ENCODE measurements at places on chromosomes 1 and 21.

GRCh38 chr1:200588698-200589097, 31.9 kb downstream of the KIF14 start:
- no peak overlapping the region for H3K4me3 ChIP-seq
- no peaks in the 10 kb centered on the region for H3K4me1 ChIP-seq
- H3K27me3 ChIP-seq, result no peaks in the 10 kb centered on the region
- DNase-seq, result no peak

- DNase-seq, result no peak
- H3K36me3 ChIP-seq, result no peaks in the 10 kb centered on the region
- no peaks in the 10 kb centered on the region for H3K27me3 ChIP-seq
- H3K4me3 ChIP-seq, result no peak overlapping the region
- no peak overlapping the region for H3K27ac ChIP-seq
Measured at GRCh38 chr21:32082466-32082865, 196.4 kb downstream of the MIS18A start.

DNA sequence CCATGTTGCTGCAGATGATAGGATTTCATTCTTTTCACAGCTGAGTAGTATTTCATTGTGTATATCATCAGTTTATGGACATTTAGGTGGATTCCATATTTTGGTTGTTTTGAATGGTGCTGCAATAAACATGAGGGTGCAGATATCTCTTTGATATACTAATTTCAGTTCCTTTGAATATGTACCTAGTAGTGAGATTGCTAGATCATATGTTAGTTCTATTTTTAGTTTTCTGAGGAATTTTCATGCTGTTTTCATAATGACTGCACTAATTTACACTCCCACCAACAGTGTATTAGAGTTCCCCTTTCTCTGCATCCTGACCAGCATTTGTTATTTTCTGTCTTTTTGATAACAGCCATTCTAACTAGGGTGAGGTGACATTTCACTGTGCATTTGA, 82.1 kb downstream of the BRINP2 start:
- H3K36me3 ChIP-seq, result no peaks in the 10 kb centered on the region
- no peak for DNase-seq
- no peaks in the 10 kb centered on the region for H3K4me1 ChIP-seq
- H3K27ac ChIP-seq, result no peak overlapping the region

DNA sequence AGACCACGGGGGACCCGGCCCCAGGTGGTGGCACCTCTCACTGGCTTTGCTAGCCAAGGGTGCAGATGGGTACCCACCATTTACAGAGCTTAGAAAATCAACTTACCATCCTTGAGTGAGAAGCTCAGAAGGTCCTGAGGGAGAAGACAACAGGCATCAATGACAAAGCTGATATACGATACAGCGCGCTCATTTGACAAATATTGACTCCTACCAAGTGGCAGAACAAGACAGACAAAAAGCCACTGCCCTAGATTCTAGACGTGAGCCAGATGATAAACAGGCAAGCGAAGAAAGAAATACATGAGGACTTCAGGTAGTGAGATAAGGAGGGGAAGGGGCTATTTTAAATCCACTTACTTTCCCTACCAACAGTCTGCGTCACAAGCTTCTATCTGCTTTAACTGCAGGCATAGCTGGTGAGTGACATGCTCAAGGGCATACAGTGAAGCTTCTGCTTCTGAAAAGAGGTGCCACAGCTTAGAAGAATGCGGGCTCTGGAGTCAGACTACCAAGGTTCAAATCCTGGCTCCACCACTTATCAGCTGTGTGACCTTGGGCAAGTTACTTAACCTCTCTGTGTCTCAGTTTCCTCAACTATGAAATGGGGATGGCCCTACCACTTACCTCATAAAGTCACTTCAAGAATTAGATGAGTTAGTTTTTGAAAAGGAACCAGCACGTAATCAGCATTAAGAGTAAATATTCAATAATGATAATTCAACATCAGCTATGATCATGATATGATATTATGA, 29.1 kb downstream of the TMCO4 start:
- no peaks in the 10 kb centered on the region for H3K4me1 ChIP-seq
- H3K4me3 ChIP-seq, result no peak overlapping the region
- H3K36me3 ChIP-seq, result peaks cover 19% of the 10 kb centered on the region

- H3K27me3 ChIP-seq, result no peaks in the 10 kb centered on the region
- H3K4me1 ChIP-seq, result no peaks in the 10 kb centered on the region
- no peak overlapping the region for H3K4me3 ChIP-seq
Measured at GRCh38 chr1:109586055-109586454, 33.4 kb downstream of the GNAT2 start.

DNA sequence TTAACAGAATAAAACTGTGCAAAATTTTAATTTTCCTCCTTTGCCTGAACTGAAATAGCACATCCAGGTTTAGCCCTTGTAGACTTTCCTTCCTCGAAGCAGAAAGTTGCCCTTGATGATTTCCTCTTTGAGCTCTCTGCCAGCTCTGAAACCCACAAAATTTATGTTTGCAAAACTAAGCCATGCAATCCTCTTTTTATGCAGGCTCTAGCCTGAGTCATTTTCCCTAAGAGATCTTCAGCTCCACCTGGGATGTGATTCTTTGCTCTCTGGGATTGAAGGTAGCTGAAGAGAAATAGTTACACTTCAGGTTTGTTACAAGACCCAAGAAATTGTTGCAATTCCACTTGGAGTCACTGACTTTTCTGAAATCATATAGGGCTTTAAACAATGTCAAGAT, 1.4 kb upstream of the F3 start:
- peaks cover 12% of the 10 kb centered on the region for H3K4me1 ChIP-seq
- no peaks in the 10 kb centered on the region for H3K36me3 ChIP-seq

DNA sequence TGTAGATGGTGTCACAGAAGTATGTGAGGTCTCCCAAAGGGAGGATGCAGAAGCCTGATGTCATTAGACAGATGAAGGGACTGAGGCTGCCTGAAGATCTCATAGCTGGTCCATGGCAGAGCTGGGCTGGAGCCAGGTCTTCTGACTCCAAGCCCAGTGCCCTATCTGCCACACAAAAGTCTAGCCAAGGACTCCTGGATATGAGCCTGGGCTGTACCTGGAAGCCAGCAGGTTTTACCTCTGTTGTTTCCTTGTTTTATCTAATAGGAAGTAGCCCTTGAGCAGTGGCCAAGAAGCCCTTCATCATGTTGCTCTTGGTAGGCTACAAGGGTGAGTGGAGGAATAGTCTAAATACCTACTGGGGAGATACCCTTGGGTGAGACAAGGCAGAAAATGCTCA, 74.4 kb upstream of the SLC44A3 start:
- H3K36me3 ChIP-seq, result no peaks in the 10 kb centered on the region
- no peak for DNase-seq
- H3K27ac ChIP-seq, result no peak overlapping the region
- H3K4me1 ChIP-seq, result no peaks in the 10 kb centered on the region

- no peak for DNase-seq
- H3K4me3 ChIP-seq, result no peak overlapping the region
- H3K36me3 ChIP-seq, result no peaks in the 10 kb centered on the region
- no peaks in the 10 kb centered on the region for H3K27me3 ChIP-seq
Measured at GRCh38 chr1:222936042-222936441, 121.2 kb downstream of the DISP1 start.

- no peaks in the 10 kb centered on the region for H3K27me3 ChIP-seq
- no peak overlapping the region for H3K4me3 ChIP-seq
- H3K4me1 ChIP-seq, result no peaks in the 10 kb centered on the region
- no peak overlapping the region for H3K27ac ChIP-seq
- H3K36me3 ChIP-seq, result no peaks in the 10 kb centered on the region
Measured at GRCh38 chr1:90155721-90156487, 161.0 kb downstream of the ZNF326 start.

DNA sequence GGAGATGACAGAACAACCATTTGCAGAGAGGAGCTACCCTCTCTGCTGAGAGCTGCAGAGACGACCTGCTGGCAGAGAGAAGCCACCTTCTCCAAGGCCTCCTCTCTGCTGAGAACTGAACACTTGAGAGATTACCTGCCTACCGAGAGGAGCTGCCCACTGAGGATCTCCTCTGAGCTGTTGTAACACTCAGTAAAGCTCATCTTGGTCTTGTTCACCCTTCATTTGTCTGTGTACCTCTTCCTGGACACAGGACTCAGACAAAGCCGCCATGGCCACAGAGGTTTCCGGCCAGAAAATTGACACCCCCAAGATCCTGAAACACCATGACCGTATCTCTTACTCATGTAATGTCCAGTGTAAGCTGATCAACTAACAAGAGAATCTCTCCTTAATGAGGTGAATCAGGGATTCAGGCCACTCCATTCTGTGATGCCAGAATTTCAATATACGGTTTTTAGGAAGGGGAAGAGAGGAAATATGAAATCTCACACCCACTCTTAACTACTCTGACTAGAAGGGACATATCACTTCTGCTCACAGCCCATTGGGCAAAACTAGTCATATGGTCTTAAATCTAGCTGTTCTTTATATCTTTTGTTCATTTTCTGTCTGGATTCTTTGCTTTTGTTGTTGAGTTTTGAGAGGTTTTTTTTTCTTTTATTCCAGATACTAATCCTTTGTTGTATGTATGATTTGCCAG, 83.8 kb downstream of the RHOU start:
- no peaks in the 10 kb centered on the region for H3K36me3 ChIP-seq
- no peaks in the 10 kb centered on the region for H3K4me1 ChIP-seq
- no peaks in the 10 kb centered on the region for H3K27me3 ChIP-seq
- H3K4me3 ChIP-seq, result no peak overlapping the region
- H3K27ac ChIP-seq, result no peak overlapping the region

- H3K4me3 ChIP-seq, result no peak overlapping the region
- H3K4me1 ChIP-seq, result peaks cover 7% of the 10 kb centered on the region
- peaks cover 10% of the 10 kb centered on the region for H3K36me3 ChIP-seq
- peaks cover 10% of the 10 kb centered on the region for H3K27me3 ChIP-seq
- no peak overlapping the region for H3K27ac ChIP-seq
Measured at GRCh38 chr1:16983649-16984048, 3.2 kb upstream of the MFAP2 start.

GRCh38 chr1:9004031-9004699, 22.1 kb downstream of the SLC2A7 start:
- peaks cover 17% of the 10 kb centered on the region for H3K4me1 ChIP-seq
- no peak overlapping the region for H3K27ac ChIP-seq
- no peaks in the 10 kb centered on the region for H3K36me3 ChIP-seq
- no peak overlapping the region for H3K4me3 ChIP-seq
- peak; percentile 34 for DNase-seq

All from natural killer cell (primary cell).